ENCODE measurements at places on chromosomes 5 and 9.
A peak's percentile ranks its signal among the peaks of the same experiment; 100 is the strongest.

- no peak for DNase-seq
These were observed 91.6 kb downstream of the UBE2QL1 start for GRCh38 chr5:6540111-6540827.

GRCh38 chr5:135127439-135128240 lies 93.6 kb upstream of the PITX1 start:
- no peak for DNase-seq

- no peak for DNase-seq
These were observed 24.2 kb downstream of the STC2 start for GRCh38 chr5:173303878-173304590.

DNA sequence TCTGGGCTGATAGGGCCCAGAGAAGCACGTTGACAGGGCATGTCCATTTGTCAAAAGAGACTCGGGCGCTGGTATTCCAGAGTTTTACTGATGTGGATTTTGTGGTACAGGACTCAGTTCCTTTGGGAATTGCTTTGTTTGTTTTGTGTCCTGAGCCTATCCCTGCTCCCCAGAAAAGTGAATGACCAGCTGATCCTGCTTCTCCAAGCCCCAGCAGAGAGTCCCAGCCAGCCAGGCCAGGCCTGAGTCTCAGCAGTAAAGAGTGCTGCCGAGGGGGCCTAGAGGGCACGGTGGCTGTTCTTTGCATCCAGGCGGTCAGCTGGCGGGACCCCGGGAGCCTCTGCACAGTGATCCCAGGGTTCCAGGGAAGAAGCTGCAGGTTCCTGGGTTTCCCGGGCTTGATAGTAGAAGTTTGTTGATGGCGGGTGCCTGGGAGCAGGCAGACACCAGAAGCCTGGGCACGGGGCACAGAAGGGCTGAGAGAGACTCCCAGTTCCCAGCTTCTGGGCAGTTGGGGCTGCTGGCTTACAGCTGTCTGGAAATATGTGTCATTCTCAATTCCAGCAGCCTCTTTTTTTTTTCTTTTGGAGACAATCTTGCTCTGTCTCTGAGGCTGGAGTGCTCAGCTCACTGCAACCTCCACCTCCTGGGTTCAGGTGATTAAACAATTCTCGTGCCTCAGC lies 8.7 kb downstream of the PRDM12 start:
- no peak for DNase-seq

DNA sequence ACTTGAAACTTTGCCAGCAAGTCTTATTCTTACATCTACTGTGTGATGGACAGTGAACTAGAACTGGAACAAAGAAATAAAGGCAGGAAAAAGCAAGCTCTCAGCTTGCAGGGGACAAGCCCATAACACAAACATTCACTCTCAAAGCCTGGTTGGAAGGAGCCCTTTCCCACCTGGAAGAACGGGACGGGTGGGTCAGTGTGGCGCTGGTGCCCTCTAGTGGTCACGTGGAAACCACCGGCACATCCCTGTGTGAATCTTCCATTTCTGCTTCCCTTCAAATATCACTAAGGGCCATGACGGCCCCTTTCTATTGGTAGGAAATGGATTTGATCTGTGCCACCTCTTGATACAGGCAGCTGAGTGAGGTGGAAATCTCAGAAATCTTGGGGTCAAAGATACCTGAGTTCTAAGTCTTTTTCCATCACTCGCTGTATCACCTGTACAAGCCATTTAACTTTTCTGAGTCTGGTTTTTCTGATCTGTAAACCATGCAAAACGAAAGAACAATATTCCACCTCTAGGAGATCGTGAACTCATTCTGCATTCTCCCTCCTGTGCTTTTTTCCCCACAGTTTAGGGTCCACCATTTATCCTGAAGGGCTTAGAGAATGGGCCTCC lies 211.6 kb downstream of the MSX2 start:
- peak; percentile 34 for DNase-seq

- DNase-seq: no peak
These were observed 580.2 kb downstream of the EFNA5 start for GRCh38 chr5:107090506-107090905.

GRCh38 chr9:79433703-79434102 lies 138.1 kb upstream of the TLE4 start:
- DNase-seq: no peak

DNA sequence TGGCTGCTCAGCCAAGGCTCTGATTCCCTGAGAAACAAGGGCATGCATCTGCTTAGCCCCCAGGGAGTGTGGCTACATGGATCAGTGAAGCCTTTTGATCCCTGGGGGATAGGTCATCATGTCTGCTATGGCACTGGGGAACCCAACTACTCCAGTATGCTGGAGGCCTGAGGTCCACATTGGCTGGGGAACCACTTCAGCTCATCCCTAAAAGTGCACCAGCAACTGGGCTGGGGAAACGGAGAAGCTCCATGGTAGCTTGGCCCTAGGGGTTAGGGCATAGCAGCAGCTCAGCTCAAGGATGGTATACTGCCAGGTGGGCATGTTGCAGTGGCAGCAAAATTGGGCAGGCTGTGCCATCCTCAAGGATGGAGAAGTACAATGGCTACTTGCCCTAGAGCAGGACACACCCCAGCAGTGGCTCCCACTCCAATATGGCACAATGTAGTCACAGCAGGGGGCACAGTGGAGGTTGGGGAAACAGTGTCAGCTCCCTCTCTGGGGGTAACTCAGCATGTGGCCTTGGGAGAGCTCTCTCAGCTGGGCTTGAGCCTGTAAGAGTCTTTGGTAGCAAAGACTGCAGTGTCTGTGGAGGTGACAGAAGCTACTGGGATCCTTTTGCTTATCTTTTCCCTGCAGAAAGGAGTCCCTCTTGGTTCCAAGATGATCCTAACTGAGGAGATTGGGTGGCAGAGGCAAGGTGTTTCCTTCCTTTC lies 111.5 kb upstream of the FSTL4 start:
- DNase-seq: no peak

GRCh38 chr9:113541019-113541900 lies 77.7 kb downstream of the RGS3 start:
- DNase-seq: no peak

DNA sequence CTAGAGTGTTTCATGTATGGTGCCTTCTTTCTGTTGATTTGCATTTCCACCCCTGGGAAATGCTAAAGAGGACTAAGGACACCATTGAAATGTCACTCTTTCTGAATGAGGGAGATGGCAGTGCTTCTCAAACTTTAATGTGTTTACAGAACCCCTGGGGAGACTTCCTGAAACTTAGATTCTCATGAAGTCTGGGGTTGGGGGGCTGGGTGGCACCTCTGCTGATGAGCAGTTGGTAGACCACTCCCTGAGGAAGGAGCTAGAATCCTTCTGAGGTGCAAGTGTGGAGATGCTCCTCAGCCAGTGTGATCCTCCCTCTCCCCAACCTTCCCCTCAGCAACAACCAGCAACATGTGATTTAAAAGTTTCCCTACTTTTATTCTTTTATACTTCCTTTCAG lies 546.8 kb downstream of the LRRC70 start:
- no peak for DNase-seq

GRCh38 chr5:14853685-14854084 lies 17.9 kb downstream of the ANKH start:
- no peak for DNase-seq

- DNase-seq: no peak
These were observed 16.6 kb downstream of the DMRTA1 start for GRCh38 chr9:22463205-22463604.

GRCh38 chr9:76373173-76373783 lies 20.9 kb downstream of the RFK start:
- no peak for DNase-seq

DNA sequence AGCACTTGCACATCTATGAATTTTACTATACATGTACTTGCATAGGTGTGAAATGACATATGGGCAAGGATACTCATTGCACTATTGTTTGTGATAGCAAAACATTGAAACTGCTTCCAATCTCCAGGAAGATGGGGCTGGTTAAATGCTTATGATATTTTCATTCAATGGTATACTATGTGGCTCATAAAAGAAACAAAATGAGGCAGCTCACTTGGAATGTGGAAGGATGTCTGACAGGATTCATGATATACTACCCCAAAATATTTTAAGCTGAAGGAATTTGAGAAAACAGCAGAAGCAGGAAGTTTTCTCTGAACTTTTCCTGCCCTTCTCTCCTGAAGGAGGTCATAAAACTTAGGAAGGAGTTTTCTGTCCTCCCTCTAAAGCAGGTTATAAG lies 99.6 kb upstream of the CAST start:
- no peak for DNase-seq

DNA sequence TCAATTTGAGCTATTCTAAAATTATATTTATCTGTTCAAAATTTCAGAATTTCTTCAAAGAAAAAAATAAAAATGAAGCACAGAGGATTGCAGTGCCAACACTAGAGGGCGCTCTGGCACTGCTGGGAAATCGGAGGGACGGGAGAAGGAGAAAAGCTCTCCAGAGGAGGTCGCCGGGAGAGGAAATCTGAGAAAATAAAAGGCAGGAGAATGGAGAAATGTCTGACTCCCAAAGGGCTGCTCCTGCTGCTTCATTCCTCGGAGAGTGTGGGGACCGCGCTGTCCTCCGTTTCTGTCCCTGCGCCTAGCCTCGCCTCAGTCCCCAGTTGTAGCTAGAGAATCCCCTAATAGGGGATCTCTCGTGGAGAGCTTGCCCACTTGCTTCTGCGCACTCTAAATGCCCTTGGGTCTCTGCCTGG lies 40.0 kb upstream of the ARSB start:
- DNase-seq: peak; percentile 71

DNA sequence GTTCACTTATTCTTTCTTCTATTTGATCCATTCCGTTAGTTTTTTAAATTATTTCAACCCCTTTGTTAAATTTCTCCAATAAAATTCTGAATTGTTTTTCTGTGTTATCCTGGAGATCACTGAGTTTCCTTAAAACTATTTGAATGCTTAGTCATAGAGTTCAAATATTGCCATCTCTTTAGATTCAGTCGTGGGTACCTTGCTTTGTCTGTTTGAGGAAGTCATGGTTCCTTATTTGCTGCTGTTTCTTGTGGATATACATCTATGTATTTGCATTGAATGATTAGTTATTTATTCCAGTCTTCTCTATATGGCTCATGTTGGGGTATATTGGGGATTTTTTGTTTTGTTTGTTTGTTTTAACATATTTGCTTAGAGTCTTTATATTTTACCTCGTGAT lies 80.6 kb downstream of the HINT1 start:
- peak; percentile 26 for DNase-seq

GRCh38 chr9:32989660-32990059 lies 11.8 kb downstream of the APTX start:
- no peak for DNase-seq

- no peak for DNase-seq
These were observed 65.7 kb downstream of the GABRA6 start for GRCh38 chr5:161751265-161751664.

DNA sequence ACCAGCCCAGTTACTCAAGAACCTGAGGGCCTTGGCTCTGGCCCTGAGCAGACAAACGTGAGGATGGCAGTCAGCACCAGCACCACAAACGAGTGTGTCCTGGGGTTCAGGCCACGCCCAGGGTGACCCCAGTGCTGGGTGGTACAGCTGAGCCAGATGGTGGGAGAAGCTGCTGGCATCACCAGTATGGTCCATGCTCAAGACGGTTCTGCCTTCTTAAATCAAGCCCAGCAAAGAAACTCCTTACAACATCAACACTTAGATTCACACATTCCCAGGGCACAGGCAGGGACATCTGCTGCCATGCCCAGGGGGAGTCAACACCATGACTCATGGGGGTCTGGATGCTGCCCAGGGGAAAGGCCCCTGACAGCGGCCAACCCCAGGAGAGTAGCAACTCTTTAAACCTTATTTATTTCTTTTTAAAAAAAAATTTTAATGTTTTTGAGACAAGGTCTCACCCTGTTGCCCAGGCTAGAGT lies 31.3 kb downstream of the IPPK start:
- no peak for DNase-seq

- DNase-seq: no peak
These were observed 193.1 kb upstream of the PDE4D start for GRCh38 chr5:60086583-60086982.

DNA sequence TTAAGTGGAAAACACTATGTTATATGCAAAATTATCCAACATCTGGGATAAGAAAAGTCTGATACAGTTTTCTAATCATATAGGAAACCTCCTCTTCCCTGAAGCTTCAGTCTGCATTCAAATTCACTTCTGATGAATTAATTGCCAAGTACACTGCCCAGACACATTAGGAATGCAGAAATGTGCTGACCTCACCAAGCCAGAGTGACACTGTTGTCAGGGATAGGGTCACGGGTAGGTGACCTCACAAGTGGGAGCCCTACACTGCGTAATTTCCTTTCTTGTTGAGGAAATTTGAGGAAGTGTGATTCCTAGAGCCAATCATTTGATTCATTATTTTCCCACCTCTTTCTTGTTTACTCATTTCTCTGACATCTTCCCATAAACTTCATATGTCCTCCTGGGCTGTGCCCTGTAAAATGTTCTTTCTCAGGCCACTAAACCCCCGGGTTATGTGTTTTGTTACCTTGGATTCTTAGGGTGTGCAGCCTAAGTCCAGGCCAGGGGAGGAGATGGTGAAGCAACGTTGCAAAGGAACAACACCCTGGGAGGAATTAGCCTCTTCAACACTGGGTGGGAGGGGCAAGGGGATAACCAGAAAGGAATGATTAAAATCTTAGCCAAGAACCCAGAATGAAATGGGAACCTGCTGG lies 411.9 kb downstream of the MTRR start:
- DNase-seq: no peak

GRCh38 chr5:98308960-98309359 lies 464.5 kb upstream of the RGMB start:
- DNase-seq: no peak

- no peak for DNase-seq
These were observed 77.5 kb downstream of the GLIS3 start for GRCh38 chr9:4222357-4222756.

GRCh38 chr9:113148372-113148705 lies 2.5 kb upstream of the SLC31A2 start:
- no peak for DNase-seq

- no peak for DNase-seq
These were observed 63.3 kb upstream of the PCA3 start for GRCh38 chr9:76700916-76701315.

GRCh38 chr9:95107976-95108375 lies 209.5 kb downstream of the FANCC start:
- DNase-seq: no peak

GRCh38 chr5:135053278-135053677 lies 19.2 kb upstream of the PITX1 start:
- peak; percentile 32 for DNase-seq

DNA sequence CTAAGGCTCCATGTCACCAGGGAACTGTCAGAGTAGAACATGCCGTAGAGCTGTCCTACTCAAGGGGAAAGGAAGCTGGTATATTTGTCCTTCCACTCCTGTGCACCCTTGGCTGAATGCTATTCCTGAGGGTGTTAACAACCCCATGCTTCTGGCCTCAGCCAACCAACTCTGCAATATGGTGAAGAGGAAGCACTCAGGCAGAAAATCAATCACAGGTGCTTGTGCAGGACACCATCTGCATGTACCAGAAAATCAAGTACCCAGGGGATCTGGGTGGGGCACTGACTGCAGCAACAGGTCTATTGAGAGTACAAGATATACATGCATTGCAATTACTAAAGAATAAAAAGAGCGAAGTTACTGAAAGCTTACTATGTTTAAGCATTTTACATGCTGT lies 51.4 kb upstream of the NEK6 start:
- no peak for DNase-seq

GRCh38 chr5:91296674-91297143 lies 86.4 kb downstream of the ARRDC3 start:
- DNase-seq: no peak

All from Kasumi-1 (cell line).